M059J (cell line): ENCODE measurements at places on chromosomes 5 and 9. TPM values are rescaled to one million over a fixed set of nuclear protein-coding genes. Genes with fewer than 3 reads are reported as not detected.

STING1 gene
- 29.3 and 35.2 TPM in 2 replicates for total RNA-seq

DNA sequence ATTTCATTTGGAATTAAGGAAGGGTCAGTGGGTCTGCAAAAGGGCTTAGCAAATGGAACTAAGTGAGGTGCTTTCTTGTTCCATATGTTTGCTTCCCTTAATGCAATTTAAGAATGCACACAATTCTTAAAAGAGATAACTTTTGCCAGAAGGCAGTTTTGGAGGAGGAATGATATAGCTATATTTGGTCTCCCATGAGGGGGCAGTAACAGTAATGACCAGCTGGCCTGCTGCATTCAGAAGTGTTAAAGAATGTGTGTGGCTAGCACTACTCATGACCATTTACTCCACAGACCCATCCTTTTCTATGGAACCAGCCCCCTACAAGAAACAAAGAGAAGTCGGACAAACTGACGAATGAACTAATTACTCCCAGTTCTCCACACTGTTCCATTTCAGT is 638.9 kb downstream of the RAB3C start:
- no peak for DNase-seq

- DNase-seq, result no peak
These were observed 198.7 kb upstream of the C9orf72 start for GRCh38 chr9:27771803-27772545.

- DNase-seq, result no peak
These were observed 170.5 kb downstream of the TLE4 start for GRCh38 chr9:79742110-79742721.

DNA sequence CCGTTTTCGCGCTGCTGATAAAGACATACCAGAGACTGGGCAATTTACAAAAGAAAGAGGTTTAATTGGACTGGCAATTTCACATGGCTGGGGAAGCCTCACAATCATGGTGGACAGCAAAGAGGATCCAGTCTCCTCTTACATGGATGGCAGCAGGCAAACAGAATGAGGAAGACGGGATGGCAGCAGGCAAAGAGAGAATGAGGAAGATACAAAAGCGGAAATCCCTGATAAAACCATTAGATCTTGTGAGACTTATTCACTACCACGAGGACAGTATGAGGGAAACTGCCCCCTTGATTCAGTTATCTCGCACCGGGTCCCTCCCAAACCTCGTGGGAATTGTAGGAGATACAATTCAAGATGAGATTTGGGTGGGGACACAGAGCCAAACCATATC is 95.0 kb downstream of the OSTF1 start:
- DNase-seq, result no peak

DNA sequence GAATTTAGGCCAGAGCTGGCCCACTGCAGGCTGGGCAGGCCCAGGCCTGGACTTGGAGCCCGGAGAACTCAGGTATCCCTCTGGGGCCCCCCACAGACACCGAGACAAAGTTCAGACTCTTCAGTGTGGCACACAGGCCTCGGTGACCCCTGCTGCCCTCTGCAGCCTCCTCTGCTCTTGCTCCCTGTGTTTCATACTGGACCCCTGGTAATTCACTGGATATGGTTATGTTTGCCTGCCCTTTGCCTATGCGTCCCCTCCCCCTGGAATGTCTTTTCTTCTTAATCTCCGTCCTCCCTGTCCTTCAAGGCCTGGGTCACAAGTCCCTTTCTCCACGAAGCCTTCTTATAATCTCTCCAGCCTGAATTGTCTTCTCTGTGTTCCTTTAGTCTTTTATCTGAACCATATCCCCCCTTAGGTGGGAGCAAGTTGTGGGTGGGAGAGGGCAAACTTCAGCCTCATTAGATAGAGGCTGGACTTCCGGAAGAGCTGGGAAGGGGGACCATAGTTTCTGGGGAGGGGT is 30.1 kb downstream of the GSN start:
- no peak for DNase-seq

SNX24 gene
- total RNA-seq, result 27.2 and 58.8 TPM in 2 replicates

- no peak for DNase-seq
These were observed 94.0 kb upstream of the PTGER4 start for GRCh38 chr5:40585537-40586267.

OBP2B gene
- total RNA-seq, result not detected in 2 replicates
